ENCODE measurements at places on chromosomes 4 and X.
A peak's percentile ranks its signal among the peaks of the same experiment; 100 is the strongest.

DNA sequence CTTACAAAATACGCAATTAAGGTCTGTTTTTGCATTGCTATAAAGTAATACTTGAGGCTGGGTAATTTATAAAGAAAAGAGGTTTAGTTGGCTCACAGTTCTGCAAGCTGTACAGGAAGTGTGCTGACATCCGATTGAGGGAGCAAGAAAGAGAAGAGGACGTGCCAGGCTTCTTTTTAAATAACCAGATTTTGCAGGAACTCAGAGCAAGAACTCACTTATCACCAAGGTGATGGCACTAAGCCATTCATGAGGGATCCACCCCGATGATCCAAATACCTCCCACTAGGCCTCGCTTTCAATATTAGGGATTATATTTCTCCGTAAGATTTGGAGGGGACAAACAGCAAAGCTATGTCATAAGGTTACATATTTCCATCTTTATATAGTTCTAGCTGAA, 456.7 kb downstream of the GLUD2 start:
- no peak for DNase-seq

DNA sequence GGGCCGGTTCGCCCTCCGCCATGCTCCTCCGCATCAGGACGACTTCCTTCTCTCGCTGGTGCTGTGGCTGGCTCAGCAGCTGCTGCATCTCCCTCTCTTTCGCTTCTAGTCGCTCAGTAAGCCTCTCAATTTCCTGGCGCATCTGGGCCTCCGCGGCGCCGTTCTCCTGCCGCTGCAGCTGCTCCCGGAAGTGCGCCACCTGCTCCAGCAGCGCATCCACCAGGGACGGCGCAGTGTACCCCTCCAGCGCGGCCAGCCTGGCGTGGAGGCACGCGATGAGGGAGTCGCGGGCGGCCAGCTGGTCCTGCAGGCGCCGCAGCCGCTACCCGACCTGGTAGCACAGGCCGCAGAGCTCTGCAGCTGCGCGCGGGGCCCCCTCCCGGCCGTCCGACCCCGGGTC, 97.4 kb upstream of the MED14 start:
- no peak for DNase-seq

DNA sequence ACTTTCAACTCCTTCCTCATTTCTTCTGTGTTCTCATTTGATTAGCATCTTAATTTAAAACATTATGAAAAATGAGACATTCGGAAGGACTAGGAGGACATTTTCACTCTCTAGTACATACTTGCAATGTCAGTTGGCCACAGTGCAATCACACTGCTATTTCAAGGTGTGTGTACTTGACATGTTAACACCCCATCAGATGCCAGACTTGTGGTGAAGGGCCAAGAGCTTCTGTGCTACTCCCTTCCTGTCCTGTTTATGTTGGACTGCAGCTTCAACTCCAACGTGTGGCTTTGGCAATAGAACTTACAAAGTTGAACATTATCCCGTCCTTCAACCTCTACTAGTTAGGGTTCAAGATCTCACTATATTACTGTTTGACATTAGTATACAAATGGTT, 221.0 kb downstream of the PALLD start:
- DNase-seq = no peak

DNA sequence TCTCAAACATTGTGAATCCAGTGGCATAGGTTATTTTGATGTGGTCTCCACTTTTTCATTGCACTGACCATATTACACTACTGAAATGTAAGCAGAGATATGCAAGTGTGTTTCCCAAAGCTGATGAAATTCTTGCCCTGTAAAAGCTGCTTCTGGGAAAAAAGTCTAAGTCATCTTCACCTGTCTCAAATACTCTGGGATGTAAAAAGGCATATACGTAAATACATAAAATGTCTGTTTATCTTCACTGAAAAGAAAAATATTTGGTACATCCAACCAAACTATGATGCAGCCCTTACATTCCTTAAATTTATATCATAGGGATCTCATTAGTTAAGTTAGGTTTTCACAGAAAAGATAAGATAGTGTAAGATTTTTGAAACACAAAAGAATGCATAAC, 7.9 kb downstream of the KDR start:
- no peak for DNase-seq

DNA sequence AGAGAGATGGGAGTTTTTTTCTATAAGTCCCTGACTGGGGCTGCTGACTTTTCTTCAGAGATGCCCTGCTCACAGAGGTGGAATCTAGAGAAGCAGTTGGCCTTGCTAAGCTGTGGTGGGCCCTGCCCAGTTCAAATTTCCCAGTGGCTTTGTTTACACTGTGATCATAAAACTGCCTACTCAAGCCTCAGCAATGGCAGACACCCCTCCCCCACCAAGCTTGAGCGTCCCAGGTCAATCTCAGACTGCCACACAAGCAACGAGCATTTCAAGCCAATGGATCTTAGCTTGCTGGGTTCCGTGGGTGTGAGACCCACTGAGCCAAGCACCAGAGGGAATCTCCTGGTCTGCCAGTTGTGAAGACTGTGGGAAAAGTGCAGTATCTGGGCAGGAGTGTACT, 199.8 kb upstream of the WDFY3 start:
- no peak for DNase-seq

DNA sequence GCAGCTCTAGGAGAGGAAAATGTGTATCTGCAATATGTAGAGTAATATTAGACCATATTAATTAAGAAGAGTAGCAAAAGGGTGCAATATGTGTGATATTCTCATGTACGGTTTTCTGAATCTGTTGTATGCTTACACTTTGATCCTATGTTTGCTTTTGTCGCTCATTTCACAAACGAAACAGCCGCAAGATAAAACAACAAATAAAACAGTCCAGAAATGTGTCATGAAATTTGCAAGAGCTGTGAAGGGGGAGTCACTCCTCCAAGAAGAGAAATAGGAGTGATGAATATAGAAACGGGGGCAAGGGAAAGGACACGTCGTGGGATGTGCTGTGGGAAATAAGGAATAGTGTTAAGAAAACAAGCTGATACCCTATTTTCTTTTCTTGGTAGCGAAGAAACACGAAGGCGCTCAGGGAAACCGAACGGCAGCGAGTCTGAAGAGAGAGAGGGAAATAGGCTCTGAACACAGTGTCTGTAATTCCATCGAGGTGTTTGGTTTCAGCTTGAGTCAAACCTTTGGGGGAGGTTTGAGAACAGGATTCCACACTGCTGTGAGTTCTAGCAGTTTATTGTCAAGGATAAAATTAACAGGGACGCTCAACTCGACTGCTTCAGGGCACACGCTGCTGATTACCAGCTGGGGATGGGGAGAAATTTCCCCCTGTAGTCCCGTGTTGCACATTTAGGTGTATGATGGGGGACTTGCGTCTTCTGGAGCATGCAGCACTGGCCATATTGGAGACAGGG, 595.6 kb upstream of the TENM3 start:
- DNase-seq = no peak

- no peak for DNase-seq
These were observed 139.7 kb upstream of the GLRA2 start for GRCh38 chrX:14389682-14390081.

GRCh38 chrX:4382273-4382672, 668.8 kb upstream of the PRKX start:
- DNase-seq = no peak

DNA sequence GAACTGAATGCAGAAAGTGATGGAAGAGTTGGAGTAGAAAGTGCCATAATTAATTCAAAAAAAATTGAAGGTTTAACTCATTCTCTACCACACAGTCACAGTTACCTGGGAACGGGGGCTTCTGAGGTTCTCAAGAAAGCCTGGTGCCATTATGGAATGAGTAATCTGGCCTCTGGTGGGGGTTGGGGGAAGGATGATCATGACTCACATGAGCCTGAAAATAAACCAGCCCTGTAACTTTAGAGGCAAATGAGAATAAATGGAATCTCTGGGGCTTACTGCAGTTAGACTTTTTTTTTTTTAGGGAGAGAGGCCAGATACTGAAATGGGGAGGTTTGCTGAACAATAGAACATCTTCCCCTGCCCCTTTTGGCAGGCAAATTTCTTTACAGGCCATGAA, 55.3 kb downstream of the SOD3 start:
- no peak for DNase-seq

DNA sequence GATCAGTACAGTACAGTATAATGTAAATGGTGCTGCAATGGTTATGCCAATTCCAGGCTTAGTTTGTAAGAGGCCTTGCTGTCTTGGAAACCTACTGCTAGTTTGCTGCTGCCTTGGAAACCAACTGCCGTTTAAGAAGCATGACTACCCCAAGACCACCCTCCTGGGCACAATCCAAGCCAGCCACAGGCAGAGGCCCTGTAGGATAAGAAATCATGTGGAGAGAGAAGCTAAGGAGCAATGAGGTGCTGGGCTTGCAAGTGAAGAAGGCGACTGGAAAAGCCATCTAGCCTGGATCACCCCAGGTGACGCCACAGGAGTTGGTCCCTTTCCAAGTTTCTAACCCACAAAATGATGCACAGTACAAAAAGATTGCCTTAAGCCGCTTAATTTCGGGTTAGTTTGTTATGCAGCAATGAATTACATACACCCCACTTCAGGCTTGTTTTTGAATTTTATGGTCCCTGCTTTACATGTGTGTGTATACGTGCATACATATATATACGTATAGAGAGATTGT, 16.9 kb downstream of the ZFP42 start:
- no peak for DNase-seq

DNA sequence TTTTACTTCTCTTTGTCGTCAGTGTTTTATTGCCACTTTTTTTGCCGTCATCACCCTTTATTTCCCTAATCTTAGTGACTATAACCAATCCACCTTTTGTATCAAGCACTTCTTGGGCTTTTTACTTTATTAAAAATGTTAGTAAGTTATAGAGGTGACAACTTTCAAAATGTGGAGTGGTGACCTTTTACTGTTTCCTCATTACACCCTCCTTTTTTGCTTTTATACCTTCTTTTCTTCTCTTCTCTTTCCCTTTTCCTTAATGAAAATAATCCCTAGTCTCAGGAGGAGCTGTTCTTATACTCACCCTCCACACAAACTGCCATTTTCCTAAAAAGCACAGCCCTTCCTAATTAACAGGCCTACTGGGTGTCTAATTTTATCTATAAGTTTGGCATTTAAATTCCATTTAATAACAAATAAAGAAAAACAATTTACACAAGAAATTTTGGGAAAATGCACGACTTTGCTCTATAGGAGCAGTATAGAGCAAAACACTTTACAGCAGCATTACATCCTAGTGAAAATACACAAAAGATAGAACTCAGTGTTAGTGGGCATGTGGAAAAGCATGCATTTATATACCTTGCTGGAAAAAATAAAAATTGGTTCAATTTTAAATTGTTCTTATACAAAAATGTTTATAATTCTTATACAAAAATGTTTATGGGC, 27.3 kb downstream of the BBS12 start:
- DNase-seq = no peak

- peak; percentile 11 for DNase-seq
These were observed 32.7 kb upstream of the GLRA2 start for GRCh38 chrX:14496674-14497073.

DNA sequence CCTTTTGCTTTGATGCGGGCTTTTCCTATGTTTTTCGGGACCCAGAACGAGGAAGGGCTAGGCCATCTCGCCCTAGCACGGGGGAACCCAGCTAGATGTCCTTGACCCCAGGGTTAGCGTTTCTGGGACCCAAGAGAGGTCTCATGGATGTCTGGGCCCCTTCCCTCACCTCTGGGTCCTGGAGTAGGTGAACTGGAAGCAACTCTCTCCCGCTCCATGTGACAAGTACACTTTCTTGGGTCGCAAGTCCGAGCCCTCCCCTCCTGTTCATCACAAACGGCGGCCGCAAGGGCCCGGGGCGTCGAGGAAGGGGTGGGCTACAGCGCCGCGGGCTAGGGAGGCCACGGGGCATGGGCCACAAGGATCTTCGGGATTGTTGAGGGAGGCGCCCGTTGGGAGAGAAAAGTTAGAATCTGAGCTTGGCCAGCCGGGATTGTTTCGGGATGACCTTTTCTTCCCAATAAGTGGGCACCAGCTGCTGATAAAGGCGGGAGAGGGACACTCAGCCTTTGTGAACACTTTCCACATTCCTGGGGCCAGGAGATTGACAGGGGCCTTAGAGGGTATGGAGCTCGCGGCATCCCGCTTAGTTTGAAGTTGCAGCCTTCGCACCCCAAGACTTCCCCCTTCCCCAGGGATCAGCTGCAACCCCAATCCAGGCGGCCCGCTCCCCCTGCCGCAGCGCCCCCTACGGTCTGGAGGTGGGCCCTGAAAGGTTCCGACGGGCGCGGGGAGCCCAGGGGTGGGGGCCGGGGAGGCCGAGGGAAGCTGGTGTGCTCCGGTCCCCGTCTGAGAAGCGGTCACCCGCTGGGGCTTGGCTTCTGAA, 136.9 kb upstream of the ZIC3 start:
- DNase-seq = no peak

- DNase-seq = no peak
These were observed 15.9 kb upstream of the F11 start for GRCh38 chr4:186249785-186250754.

All from CD4-positive, alpha-beta memory T cell (primary cell).